ENCODE measurements at places on chromosomes 7 and 10.
A peak's percentile ranks its signal among the peaks of the same experiment; 100 is the strongest.

DNA sequence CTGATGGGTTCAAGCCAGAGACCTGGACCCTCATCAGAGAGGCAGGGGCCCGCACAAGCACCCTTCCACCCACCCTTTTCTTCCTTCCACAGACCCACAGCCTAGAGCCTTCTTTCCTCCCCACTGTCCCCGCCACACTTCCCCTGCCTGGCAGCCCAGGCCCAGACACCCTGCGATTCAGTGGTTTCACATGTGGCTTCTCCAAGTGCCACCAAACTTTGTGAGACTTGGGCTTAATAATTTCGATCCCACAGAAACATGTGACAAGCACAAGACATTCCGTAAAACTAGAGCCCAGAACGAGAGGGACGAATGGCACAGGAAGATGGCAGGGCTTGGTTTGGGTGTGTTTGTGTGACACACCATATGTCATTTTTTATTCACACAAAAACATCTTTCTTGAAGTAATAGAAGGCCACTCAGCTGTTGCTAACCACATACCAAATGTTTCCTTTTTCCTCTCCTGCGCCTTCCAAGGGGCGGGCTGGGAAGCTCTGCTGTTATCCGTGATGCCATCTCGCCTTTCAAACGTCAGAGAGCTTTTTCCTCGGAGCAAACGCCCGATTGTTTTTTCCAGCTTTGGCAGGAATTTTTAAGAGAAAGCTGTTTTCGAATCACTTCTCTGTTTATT, 162.9 kb downstream of the GRK5 start:
- DNase-seq = no peak

DNA sequence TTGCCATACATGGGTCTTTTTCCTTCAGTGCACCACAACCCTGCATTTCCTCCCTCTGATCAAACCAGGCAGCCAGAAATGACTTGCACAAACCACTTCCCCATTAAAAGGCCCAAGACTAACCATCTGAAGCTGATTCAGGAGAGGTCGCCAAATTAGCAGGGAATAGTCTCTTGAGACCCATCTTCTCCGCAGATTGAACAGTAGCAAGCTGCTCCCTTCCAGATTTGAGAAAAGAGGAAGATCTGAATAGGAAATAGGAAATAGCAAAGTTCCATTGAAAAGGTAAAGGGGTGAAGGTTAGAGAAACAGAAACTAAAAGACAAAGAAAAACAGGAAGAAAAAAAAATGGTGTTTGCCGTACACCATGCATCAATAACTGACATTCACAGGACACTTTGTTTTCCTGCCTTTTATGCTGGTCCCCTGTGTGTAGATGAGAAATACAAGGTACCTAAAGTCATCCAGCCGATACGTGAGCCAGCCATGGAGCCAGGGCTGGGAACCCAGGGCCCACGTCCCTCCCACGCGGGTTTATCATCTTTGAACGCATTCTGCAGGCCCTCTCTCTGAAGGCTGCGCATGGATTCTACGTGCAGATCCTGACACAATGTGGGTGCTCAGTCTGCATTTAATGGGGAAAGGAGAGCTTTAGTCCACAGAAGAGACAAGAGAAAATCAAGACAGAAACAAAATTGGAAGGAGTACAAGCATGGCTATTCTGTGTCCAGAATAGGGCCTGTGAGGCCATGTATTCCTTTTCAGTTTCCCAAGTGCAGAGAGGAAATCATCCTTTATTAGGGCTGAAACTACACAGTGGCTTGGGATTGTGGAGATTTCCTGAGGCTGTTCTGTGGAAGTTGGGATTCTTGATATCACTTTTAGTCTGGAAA, 268.4 kb upstream of the NPVF start:
- DNase-seq = peak; percentile 66

DNA sequence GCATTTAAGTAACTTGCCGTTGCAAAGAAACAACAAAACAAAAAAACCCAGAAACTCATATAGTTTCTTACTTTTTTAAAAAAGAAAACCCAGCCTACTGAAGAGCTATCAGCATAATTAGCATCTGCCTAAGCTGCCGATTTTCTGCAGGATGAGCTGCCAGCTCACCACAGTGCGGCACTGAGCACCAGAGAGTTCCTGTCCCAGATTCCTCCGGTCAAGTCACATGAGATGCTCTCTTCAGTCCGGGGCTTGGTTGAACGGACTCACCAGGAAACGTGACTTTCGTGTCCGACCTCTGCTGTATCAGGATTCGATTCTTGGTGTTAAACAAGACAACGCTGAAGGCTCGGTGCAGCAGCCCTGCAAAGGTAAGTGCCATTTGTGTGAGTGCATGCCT, 3.2 kb downstream of the IDI2 start:
- no peak for DNase-seq

DNA sequence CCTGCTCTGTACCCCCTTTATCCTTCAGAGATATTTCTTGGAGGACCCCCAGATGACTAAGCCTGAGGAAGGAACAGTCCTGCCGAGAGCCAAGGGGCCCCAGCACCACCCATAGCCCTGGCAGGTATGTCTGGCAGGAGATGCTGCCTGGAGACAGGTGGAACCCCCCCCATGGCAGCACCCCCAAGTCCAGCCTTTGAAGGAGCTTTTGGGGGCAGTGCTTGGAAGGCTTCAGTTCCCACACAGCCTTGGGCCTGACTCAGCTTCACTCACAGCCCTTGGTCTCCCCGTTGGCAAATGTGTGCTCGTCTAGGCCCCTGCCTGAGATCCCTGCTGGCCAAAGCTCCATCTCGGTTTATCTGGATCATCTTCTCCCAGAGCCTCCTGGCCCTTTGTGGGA, 23.0 kb upstream of the PCBD1 start:
- DNase-seq = no peak

DNA sequence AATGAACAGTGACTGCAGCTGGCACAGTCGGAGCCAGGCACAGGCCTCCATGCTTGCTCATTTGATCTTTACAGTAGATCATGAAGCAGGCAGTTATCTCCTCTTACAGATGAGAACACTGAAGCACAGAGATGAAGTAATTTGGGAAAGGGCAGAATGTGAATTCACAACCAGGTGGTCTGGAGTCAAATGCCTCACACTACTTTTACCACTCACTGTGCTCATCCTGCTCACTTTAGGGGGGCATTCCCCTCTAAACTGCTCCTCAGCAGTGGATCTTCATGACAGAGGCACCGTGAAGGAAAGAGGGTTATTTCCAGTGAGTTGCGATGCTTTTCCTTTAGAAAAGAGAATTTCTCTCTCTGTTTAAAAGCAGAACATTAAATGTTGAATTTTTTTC, 15.1 kb downstream of the SNX10 start:
- DNase-seq = no peak

- no peak for DNase-seq
Observed at GRCh38 chr10:17835688-17836087, 26.5 kb downstream of the MRC1 start.

- no peak for DNase-seq
Observed at GRCh38 chr10:117135480-117136140, 2.5 kb downstream of the VAX1 start.

DNA sequence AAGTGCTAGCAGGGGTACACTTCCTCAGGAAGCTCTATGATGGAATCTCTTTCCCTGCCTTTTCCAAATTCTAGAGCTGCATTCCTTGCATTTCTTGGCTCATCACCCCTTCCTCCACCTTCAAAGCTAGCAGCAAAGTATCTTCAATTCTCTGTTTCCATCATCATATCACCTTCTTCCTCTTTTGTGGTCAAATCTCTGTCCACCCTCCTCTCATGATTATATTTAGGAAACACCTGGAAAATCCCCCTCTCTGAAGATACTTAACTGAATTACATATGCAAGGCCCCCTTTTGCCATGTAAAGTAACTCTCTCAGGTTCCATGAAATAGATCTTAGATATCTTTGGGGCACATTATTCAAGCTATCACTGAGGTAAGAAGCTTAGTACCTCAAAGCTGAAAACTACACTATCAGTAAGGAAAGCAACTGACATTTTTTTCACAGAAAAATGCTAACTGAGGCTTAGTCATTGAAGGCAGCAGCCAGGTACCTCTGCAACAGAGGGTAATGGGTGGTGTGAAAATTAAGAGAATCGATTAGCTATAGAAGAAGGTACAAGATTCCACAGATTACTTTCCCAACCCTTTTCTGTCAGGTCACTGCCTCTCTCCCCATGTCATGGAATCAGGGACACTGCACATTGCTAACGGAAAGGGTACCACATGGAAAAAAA, 197.3 kb downstream of the MACC1 start:
- no peak for DNase-seq

GRCh38 chr10:114511881-114512280, 107.6 kb upstream of the AFAP1L2 start:
- no peak for DNase-seq

All from NCI-H1092 treated with DMSO at 0.1 percent for 48 hours (cell line).